SK-N-SH treated with all-trans-retinoic acid at 6 μM for 48 hours (cell line): ENCODE measurements at places on chromosomes 1 and 21.

DNA sequence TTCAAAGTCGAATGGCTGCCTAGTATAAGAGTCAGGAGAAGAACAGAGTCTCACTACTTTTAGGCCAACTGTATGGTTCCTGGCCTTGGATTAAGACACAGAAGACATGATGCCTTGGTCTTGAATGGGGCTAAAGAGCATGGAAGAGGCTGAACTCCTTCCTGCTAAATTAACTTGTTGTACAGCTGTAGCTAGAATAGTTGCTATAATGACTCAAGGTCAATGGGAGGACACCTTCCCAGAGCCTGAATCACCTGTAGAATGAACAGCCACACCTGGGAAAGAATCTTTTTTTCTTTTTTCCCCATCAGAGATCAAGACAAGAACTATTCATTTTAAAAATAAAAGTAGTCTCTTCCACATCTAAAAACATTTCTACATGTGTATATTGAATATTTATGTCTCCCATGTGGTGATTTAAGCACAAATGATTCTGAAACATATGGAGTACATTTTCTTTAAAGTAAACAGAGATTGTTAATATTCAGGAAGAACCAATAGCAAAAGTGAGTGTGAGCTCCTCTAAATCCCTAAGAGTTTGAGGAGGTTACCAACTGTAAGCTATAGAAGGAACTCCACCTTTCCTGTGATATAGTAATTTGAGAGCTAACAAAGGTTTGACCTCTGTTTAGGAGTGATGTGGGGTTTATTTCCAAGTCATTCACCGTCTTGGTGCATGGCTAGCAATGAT lies 191.3 kb downstream of the TGFB2 start:
- no peak for ATAC-seq

- ATAC-seq, result no peak
These were observed 492.2 kb upstream of the PKN2 start for GRCh38 chr1:88191917-88192316.

- ATAC-seq, result no peak
These were observed 10.8 kb upstream of the PADI1 start for GRCh38 chr1:17194133-17194475.

DNA sequence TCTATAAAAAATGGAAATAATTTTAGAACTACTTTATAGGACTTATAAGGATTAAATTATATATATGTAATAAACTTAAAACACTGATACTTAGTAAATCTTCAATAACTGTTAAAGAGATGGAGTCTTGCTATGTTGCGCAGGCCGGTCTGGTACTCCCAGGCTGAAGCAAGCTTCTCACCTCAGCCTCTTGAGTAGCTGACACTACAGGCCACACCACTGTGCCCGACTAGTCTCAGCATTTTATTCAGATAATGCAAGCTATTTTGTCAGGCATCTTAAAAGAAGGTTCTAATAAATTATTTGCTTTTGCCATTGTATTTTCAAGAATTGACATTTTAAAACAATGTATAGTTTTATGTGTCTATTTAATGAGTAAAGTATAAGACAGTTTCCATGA lies 20.8 kb downstream of the CNST start:
- peak; percentile 41; the same call in 2 of the 3 replicates for ATAC-seq

DNA sequence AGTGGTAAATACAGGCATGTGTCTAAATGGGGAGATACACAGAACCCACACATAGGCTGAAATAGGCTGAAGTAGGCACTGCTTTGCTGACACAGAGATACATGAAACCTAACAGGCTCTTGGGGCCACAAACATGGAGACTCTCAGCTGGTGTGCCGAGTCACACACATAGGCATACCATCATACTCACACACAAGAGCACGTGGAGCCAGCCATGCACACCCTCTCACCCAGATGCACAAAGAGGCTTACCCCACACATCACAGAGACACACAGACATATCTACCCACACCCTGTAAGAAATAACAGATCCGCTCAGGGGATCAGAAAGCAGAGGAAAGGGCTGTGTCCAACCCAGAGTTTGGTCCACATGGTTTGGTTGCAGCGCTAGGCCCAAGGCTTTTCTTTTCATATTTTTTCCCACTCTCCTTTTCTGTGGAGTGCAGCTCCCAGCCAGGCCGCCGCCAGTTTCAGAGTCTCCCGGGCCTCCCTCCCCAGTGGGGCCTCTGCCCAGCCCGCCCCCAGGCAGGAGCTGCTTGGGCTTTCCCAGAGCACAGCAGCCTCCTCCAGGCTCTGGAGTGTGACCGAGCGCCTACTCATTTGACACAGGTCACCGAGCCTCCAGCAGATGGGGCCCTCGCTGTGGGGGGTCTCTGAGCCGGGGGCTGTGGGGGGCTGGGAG lies 3.9 kb upstream of the POU3F1 start:
- ATAC-seq, result no peak

DNA sequence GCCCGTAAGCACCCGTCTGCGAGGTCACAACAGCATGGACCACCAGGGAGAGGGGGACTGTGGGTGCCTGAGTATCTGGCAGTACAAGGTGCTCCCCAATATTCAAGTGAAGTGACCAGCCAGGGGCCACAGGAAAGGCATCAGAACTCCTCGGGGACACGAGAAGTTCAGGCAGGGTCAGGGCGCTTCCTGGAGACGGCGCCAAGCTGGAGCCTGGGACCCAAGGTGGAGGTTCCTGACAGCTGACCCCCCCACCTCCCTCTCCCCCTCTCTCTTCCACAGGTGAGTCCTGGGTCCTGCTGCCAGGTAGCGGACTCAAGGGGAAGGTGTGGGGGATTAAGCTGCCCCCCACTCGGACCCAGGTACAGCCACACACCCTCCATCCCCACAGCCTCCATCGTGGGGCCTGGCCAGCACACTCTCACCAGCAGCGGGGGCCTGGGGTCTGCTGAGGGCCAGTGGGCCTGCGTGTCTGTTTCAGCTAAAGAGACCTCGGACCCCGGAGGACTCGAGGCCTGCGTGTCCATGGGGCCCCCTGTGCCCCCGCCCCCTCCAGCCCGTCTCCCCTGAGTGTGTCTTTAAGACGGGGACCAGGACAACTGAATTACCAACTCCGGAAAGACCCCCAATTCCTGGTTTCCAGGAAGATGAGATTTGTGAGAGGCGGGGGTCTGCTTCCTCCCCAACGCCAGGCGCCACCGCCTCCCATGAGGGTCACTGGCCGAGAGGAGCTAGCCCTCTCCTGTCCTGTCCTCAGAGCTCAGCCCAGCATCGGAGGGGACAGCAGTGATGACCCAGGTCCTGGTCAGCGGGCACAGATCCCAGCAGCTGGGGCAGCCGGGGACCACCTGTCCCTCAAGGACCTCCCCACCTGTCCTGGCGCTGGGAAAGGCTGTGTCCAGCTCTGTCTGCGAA lies 6.2 kb downstream of the TNFRSF18 start:
- ATAC-seq, result no peak

GRCh38 chr1:78834201-78834741 lies 172.3 kb downstream of the ADGRL4 start:
- no peak for ATAC-seq

DNA sequence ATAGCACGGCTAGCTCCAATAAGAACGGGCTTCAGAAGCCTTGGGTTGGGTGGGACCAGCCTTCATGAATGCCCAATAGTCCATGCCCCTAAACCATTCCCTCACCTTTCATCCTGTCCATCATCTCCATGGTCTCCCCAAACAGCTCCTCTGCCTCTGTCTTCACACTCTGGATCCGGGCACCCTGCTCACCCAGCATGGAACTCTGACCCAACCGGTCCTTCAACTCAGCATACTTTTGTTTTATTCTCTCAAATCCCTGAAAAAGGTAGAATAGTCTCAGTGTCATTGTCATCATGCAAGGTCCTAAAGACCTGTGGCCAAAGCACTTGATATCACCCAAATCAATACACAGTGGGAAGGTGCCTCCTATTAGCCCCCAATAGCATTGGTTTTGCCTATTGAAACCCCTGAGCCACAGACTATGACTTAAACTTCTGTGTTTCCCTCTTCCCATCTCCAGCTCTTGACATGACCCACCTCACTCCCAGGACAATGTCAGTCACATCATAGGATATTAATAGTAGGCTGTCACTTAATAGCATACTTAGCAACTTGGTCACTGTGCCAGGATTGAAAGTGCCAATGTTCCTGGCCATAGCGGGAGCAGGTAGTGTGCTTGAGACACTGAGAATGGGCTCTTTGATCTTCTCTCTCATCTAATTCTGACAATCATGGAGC lies 33.0 kb downstream of the CAMK1G start:
- ATAC-seq, result no peak

DNA sequence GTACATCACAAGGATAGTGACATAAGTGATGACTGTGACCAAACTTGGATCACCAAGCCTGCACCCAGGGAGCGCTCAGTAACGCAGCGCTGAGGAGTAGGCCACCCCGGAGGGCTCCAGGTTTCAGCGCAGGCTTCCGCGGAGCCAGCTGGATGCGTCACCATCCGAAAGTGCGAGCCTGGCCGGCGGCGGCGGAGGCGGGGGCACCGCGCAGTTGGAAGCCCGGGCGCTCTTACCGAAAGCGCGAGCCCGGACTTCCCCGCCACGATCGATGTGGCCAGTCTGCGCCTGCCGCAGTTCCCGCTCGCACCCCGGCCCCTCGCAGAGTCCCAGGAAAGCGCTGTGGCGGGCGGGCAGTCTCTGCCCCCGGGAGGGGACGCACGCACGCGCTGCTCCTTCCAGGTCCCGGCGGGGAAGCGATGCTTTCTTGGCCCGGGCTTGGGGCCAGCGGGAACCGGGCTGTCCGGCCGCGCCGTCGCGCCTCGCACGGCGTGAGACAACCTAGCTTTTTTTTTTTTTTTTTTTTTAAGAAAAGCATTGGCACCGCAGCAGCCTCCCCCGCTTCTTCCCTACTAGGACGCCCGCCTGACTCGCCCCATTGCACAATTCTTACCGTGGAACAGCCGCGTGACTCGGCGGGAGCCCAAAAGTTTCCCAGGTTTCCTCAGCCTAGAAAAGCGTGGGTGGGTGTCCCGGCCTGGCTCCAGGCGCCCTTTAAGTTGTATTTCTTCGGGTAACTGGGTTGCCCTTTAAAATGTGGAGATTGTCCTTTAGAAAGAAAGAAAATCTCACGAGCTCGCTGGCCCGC lies 36.4 kb upstream of the JAK1 start:
- ATAC-seq, result no peak

GRCh38 chr1:98898940-98899339 lies 105.7 kb downstream of the PLPPR5 start:
- no peak for ATAC-seq

- ATAC-seq, result no peak
These were observed 431.3 kb upstream of the PKN2 start for GRCh38 chr1:88252745-88253144.

- ATAC-seq, result peak; percentile 62
These were observed 38.5 kb upstream of the SGIP1 start for GRCh38 chr1:66495495-66495894.

GRCh38 chr1:208081972-208082371 lies 162.2 kb downstream of the PLXNA2 start:
- ATAC-seq, result no peak

GRCh38 chr1:198927129-198927528 lies 288.3 kb downstream of the PTPRC start:
- no peak for ATAC-seq

DNA sequence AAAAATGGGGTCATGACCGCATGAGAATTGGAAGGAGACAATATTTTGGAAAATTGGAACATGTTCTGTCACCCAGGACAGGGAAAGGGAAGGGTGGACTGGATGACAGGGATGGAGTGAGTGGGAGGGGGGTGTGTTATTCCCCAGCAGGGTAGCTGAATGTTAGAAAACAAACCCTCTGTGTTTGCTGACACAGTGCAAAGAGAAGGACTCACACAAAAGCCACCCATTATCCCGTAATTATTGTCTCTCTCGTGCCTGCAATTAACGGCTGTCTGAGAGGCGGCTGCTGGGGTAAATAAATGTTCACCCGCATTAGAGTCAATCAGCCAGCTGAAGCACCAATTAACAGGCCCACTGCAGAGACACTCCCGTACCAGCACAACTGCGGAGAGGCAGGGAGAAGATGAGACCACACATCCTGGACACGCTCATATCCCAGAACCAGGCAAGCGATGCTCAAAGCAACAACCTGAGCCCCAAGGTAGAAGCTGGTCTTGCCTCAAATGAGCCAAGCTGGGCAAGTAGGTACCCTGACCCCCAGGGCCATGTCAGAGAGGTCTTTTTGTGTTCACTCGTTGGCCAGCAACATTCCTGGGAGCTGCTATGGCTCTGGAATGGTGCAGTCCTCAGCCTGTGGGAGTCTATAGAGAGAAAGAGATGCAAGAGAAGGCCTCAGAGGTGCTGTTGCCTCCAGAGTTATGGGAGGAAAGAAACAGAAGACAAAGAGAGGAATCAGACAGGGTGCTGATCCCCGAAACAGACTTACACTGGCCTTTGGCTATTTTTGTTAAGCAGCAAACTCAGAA lies 19.4 kb downstream of the PLEKHA6 start:
- ATAC-seq, result no peak

DNA sequence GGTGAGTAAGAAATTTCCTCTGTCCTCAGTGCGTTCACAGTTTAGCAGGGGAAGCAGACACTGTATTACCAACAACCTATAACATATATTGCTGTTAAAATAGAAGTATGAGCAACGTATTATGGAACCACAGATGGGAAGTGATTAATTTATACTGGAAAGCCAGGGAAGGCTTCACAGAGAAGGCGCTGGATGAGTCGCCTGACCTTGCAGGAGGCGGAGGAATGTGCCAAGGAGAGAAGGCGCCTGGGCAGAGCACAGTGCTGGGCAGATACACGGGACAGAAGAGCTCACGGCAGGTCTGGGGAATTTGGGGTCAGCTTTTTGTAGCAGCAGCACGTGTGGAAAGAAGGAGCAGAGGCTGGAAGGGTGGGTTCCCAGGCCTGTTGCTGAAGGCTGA lies 116.3 kb downstream of the DHRS3 start:
- ATAC-seq, result peak; percentile 91

- ATAC-seq, result no peak
These were observed 7.1 kb upstream of the ZSCAN20 start for GRCh38 chr1:33465316-33465715.

- peak; percentile 58 for ATAC-seq
These were observed 580 bp downstream of the INKA2 start for GRCh38 chr1:111738436-111739193.

DNA sequence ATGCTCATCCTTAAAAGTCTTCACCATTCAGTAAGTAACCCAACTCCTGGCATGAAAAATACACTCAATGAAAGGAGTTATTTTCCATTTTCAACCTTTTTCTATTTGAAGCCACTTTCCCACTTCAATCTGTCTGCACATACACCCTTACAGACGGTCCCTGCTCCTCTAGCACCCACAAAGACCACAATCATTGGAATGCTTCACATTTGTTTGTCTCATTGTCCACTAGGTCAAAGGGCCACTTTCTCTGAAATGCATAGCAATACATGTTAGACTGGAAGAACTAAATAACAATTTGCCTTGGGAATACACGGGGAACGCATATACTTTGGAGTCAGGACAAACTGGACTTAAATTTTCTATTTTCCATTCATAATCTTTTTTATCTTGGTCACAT lies 487.1 kb upstream of the C1orf87 start:
- ATAC-seq, result no peak

DNA sequence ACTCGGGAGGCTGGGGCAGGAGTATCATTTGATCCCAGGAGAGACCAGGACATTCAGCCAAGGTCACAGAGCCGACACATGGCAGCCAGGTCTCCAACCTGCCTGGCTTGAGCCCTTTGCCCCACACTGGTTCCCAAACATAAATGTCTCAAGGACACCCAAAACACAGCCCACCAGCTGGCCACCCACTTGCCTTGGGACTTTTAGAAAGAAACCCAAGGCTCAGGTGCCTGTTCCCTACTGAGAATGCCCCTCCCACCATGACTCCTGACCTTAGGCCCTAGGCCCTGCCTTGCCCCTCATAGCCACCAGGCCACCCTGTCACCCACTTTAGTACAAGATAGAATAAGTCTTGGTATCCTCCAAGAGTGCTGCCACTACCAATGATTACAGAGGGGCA lies 41.9 kb upstream of the LRP8 start:
- no peak for ATAC-seq

GRCh38 chr1:103416681-103417286 lies 108.7 kb upstream of the RNPC3 start:
- no peak for ATAC-seq
